ENCODE measurements at places on chromosomes 6 and 20.

- DNase-seq: no peak
Observed at GRCh38 chr6:133326584-133326983, 85.4 kb downstream of the EYA4 start.

DNA sequence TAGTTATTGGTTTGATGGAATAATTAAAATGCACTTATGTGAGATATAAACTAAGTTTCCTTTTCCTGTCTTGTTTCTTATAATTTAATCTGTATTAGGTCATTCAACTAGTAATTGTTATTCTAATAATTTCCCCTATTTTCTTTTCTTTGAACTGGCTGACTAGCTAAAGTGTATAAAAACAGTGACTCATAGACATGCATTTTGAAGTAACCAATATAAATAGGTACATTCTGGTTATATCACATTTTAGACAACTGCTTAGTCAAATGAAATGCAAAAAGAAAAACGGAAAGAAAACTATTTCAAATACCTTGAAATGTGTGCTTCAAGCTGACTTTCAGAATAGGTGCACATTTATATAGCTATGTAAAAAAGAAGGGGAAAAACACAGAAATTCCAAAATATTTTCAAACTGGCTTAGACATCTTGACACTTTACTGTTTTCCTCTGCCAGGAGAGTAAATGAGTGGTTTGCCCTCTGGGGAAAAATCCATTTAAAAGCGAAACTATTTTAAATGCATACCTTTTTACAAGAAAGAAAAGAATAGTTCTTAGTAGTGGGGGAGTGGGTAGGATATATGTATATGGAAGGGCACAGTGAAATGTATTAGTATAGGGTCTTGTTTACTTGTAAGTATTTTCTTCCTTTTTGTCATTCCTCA, 28.3 kb downstream of the KCNQ5 start:
- DNase-seq: no peak

DNA sequence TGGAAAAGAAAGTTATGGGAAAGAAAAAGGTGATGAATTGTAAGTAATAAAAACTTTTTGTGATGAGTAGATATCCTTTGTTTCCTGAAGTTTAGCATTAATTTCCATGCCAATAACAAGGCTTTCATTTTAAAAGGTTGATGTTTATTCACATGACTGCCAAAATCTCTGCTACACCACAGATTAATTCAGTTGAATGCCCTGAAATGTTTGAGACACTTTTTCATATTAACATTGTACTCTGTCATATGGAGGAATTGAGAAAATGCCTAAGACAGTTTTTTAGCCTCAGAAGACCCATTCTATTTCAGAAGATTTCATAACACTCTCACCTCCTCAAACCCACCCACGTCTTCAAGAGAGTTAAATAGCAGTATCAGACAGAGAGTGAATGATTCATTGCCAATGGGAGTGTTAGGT, 115.5 kb downstream of the ADGRG6 start:
- DNase-seq: no peak

DNA sequence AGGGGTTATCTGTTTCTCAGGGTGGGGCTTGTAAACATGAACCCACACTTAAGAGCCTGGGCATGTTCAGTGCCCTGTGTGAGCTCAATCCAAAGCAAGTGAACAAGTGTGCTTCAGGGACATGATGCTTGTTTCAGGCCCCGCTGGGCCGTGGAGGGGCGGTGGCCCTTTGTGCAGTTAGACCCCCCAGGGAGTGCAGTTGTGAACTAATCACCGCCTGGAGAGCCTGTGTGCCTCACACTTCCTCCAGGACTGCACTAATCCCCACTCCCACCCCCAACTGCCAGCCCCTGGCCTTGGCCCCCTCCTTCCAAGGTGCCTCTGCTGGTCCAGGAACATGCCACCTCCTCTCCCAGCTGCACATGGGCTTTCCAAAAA, 58.1 kb downstream of the RREB1 start:
- no peak for DNase-seq

GRCh38 chr20:53480913-53481312, 112.7 kb downstream of the ZNF217 start:
- no peak for DNase-seq

DNA sequence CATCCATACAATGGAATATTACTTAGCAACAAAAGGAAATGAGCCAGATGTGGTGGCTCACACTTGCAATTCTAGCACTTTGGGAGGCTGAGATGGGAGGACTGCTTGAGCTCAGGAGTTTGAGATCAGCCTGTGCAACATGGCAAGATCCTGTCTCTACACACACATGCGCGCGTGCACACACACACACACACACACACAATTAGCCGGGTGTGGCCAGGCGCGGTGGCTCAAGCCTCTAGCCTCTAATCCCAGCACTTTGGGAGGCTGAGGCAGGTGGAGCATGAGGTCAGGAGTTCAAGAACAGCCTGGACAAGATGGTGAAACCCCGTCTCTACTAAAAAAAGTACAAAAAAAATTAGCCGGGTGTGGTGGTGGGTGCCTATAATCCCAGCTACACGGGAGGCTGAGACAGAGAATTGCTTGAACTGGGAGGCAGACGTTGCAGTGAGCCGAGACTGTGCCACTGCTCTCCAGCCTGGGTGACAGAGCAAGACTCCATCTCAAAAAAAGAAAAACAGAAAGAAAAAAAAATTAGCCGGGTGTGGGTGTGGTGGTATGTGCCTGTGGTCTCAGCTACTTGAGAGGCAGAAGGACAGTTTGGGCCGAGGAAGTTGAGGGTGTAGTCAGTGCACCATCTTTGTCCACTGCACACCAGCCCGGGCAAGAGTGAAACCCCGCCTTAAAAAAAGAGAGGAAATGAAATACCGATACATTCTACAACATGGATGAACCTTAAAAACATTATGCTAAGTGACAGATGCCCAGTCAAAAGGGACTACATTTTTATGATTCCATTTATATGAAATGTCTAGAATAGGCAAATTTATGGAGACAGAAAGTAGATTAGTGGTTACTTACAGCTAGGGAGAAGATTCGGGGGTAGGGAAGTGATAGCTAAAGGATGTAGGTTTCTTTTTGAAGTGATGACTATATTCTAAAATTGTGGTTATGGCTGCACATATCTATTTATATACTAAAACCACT, 52.5 kb downstream of the RBL1 start:
- DNase-seq: no peak

DNA sequence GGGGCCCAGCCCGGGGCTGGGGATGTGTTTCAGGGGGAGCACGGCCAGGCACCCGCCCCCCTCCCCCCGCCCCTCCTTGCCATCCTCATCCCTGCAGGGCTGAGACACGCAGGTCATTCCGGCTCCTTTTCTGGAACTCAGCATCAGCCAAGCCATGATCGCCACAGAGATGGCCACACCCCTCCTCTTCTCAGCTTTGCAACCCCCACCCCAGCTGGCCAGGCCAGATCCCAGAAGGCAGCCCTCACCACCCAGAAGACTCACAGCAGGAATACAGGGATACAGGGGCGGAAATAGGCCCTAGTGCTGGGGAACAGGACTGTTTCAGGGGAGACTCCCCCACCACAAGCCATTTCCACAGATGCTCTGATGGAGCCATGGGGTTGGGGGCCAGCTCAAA, 33.5 kb downstream of the YTHDF1 start:
- DNase-seq: no peak

GRCh38 chr20:10987651-10988383, 314.0 kb upstream of the JAG1 start:
- DNase-seq: no peak

DNA sequence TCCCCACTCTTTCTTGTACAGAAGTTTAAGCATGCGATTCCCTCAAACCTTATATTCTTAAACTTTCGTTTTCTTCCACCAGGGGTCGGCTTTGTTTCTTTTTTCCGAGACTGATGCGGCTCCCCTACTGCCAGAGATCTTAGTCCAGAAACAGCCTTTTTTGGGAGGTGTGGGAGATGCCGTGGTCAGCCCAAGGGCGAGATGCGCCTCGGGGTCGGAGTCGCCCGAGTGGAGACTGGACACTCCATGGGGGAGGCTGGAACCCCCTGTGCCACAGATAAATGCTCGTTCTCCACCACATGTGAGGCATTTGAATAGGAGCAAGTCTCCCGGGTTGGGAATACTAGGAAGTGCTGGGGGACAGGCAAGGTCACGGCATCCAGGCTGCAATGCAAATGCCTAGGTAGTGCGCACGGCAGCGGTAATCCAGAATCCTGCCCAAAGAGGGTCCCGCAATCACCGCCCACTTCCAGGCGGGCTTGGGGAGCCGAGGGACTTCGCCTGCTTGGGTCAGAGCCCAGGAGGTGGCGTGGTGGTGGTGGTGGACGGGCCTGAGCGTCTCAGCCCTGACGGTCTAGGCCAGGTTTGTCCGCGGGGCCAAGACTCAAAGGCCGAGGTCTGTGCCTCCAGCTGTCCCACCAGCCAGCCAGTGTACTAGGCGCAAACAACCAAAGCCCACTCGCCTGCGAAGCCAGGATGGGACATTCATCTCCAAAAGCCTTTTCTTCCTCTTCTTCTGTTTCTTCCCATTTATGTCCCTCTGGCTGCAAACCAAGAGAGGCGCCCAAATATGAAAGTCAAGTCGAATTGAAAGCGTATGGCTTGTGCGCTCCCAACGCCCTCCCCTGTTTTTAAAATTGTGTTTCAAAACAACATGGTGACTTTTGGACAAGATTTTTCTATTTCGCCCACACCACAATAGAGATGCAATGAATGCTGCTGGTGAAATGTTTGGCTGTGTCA, 39.3 kb upstream of the OSTM1 start:
- DNase-seq: no peak

DNA sequence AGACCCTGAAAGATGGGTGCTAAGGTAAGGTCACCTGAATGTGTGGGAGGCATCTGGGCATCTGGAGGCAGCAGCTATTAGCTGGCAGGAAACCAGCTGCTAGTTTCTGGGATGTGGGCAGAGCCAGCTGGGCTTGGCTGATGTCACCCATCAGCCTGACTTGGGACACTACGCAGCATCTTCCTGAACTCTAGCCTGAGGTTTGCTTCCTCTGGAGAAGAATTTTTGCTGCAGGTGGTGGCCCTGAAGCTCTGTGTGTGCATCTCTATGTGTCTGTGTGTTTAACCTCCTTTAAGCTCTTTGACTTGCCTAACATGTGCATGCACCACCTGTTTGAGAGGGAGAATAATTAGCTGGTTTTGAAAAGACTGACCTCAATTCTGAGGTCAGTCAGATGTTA, 465.1 kb upstream of the CHD6 start:
- DNase-seq: no peak

GRCh38 chr20:38084425-38084951, 50.9 kb downstream of the RPRD1B start:
- DNase-seq: no peak

DNA sequence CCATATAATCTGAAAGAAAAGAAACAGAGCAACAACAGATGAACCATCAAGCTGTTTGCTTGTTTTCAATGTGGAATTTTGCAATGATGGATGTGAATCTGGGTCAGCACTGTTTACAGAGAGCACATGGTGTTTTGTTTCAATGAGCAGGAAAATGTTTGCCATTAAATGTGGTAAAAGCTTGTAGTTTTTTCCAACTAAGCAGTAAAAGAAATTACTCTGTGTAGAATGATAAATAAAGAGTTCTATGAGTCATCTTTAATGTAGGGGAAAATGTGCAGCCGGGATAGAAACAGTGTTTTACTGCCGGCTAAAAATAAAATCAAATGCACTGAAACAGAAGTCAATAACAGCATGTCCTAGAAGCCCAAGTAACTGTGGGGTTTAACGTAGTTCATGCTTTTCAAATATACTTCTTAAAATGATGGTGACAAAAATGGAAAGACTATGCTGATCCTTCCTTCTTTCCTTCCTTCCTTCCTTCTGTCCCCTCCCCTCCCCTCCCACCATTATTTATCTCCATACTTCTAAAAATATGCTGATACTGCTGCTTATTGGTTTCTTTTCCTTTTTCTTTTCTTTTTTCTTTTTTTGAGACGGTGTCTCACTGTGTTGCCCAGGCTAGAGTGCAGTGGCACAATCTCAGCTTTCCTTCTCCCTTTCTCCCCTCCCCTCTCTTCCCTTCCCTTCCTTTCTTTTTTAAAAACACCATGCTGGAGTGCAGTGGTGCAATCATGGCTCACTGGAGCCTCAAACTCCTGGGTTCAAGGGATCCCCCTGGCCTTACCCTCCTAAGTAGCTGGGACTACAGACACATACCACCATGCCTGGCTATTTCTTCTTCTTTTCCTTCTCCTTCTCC, 6.3 kb upstream of the NAA20 start:
- no peak for DNase-seq

GRCh38 chr6:5665173-5665572, 341.6 kb downstream of the NRN1 start:
- no peak for DNase-seq

- no peak for DNase-seq
Observed at GRCh38 chr6:144777249-144777648, 492.1 kb downstream of the UTRN start.

DNA sequence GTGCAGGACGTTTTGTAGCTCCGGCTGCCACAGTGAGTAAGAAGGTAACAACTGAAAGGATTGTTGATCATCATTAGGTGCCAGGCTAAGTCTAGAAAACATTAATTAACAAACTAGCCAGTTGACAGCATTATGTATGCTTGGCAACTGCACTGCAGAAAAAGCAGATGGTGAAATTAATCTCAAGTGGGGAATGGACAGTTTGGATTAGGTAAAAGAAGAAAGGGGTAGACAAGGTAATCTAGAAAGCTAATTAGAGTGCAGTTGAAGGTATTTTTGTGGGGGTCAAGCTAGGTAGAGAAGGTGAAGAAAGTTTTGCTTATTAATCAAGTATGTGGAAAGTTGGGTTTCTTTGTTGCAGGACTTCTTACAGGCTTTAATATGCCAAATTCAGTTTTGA, 69.7 kb upstream of the HINT3 start:
- no peak for DNase-seq

DNA sequence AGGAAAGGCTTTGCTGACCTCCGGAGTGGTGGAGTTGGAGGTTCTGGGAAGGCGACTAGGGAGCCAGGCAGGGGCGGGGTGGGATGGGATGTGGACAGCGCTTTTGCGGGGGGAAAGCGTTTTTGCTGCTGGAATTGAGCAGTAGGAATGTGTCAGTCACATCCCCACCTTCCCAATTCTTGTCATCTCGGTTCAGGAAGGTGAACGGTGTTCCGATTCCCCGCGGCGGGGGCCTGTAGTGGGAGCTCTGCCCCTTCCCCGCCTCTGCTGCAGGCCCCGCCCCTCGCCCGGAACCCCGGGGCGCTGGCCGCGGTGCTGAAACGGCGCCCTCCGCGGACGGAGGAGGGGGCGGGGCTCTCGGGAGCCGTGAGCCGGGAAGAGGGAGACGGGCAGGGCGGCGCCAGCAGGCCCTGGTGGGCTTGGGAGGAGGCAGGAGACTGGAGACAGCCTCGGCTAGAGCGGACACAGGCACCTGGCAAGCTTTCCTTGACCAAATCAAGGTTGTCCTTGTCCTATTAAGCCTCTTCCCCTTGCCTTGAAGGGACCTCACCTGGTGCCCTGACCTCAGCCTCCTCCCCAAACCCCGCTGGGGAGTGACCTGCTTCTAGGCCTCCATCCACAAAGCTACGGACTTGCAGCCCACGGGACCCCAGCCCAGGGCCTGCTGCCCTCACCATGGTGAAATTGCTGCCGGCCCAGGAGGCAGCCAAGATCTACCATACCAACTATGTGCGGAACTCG, at the start of gene LHFPL5:
TSS of gene LHFPL5 (plus strand) at position 357 of the 741 bp plus-strand sequence. CDS start at position 676, 319 bp downstream.
- DNase-seq: peak; percentile 14

GRCh38 chr6:34976239-34976638, 87.2 kb downstream of the ANKS1A start:
- no peak for DNase-seq

- DNase-seq: no peak
Observed at GRCh38 chr20:5470943-5471342, 154.2 kb upstream of the PROKR2 start.

- no peak for DNase-seq
Observed at GRCh38 chr20:36303020-36303595, 3.0 kb upstream of the DLGAP4 start.

- no peak for DNase-seq
Observed at GRCh38 chr6:18367371-18367770, 19.8 kb upstream of the RNF144B start.
